ENCODE measurements at places on chromosomes 11 and 22.

DNA sequence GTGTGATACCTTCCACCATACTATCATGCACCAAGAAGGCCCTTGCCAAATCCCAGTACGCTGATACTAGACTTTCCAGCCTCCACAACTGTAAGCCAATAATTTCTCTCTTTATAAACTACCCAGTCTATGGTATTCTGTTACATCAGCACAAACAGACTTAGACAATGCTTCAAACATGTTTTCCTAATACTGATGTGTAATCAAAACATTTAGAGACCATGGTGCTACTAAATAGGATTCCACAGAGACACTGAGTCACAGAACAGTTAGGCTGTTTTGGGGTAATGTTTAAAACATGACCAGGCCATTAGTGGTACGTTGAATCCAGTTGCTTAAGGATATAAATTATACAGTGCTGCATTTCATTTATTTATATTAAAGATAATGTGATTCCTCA lies 103.7 kb downstream of the PICALM start:
- DNase-seq = no peak

DNA sequence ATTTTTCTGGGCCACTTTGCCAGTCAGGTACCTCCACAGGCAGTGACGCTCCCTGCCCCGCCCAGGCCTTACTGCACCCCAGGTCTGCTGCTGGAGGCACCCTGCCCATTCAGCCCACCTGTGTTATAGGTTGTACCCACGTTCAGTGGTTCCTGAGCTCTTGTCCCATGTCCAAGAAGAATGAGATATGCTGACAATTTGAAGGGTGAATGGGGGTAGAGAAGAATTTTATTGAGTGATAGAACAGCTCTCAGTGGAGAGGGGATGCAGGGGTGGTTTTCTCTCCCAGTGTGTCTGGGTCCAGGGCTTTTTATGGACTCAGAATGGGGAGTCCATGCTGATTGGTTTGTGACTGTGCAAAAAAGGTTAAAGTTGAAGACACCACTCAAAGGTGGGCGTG lies 149.7 kb downstream of the LDLRAD3 start:
- no peak for DNase-seq

DNA sequence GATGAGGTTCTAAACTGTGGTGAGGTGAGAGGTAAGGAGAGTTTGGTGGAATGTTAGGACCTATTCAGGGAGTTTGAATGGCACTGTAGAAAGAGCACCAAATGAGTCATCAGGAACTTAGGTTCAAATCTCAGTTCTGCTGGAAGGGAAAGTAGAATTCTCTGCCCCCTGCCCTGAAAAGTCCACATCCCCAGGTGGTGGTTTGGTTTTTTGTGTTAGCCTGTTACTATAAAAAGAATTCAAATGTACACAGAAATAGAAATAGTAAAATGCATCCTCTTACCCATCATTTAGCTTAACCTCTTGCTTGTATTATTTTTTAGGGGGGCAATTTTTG lies 20.2 kb downstream of the PPFIBP2 start:
- no peak for DNase-seq

DNA sequence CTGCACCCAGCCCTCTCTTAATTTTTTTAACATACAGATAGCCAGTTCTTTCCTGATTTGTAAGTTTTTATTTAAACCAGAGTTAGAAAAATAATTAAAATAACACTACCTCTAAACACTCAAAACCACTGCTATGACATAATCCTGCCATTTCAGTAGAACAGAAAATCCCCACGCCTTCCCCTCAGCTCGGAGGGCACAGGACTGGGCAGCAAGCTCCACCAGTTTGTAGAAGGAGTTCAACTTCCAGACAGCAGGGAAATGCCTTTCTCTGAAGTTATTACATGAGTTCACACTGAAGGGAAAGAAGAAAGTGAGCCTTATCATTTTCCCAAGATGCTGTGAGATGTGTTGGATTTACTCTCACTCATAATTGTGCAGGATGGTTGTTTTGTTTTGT lies 114.4 kb downstream of the MRTFA start:
- DNase-seq = no peak

GRCh38 chr11:119744577-119744976 lies 15.6 kb upstream of the NECTIN1 start:
- DNase-seq = no peak

DNA sequence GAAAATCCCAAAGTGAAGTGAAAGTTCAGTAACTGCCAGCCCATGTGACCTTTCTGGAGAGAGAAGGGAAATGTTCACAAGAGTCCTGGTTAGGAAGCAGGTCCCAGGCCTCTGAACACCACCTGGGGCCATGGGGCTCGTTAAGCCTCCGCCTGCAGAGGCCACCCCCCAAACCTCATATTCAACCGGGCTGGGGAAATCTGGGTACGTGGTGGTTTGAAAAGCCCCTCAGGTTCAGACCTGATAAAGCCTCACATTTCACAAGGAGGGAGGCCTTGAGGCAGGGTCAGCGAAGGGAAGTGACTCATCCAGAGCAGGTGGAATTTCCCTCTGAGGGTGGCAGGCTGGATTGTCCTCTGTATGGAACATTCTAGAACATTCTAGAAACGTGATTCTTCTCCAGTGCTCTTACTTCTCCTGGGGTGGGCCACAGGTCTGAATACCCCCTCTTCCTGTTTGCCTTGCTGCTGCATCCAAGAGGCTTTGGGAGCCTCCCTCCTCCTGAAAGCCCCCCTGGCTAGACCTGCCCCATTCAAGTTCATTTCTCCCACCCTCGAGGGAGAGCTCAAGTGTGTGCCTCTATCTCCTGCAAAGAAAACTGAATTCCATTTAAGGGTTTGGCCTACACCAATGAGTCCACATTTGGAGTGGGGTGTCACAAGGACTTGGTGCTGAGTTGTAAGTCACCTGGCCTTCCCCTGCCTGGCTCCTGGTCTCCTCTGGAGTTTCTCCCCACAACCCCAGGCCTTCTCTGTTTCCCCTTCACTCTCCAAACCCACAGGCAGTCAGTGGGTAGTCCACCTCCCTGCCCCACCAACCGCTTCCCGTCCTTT lies 6.3 kb downstream of the FXYD2 start:
- DNase-seq = peak; percentile 72

DNA sequence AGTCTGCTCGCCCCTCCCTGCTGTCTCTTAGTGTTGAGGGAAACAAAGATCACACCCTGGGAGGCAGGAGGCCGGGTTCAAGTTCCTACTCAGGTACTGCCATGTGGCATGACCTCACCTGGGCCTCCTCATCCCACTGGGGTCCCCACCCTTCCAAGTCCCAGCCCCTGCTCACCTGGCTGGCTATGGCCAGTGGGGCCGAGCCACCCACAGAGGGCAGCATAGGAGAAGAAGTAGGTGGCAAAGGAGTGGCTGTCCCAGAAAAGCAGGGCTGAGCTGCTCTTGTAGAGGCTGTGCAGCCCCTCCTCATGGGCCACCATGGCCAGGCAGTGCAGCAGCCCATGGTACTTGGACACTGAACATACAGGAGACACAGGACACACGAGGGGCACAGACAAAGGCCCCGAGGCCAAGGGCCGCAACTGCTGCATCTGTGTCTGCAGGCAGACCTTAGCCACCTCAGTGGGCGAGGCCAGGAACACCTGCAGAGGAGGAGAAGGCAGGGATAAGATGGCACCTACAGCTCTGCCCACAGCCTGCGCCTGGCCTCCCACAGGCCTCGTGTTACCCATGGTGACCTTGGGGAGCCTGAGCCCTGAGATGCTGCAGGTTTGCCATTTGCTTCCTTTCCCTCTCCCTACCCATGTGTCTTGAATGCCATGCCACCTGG lies 50.6 kb upstream of the MPEG1 start:
- no peak for DNase-seq

DNA sequence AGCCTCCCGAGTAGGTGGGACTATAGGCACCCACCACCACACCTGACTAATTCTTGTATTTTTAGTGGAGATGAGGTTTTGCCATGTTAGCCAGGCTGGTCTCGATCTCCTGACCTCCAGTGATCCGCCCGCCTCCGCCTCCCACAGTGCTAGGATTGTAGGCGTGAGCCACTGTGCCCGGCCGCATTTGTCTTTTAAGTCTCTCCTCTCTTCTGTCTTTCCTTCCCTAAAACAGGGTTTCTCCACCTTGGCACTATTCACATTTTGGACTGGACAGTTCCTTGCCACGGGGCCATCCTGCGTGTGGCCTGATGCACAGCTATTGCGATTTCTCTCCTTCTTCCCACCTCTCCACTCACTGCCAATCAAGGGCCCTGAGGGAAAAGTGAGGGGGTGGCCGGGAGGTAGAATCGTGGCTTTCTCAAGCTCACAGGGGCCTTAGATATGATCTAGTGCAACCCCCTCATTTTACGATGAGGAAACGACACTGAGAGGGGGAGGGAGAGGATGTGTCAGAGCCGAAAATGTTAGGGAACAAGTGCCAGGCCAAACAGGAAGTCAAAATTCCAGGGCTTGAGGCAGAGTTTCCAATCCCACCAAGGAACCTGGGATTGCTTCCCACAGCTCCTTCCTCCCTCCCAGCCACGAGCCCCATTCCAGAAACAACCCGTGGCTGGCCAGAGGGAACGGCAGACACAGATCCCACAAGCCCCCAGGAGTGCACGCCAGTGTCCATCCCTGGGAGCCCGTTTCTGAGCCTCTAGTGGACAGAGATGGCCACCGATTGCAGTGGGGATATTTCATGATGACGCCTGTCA lies 21.2 kb downstream of the SCGB1A1 start:
- no peak for DNase-seq

DNA sequence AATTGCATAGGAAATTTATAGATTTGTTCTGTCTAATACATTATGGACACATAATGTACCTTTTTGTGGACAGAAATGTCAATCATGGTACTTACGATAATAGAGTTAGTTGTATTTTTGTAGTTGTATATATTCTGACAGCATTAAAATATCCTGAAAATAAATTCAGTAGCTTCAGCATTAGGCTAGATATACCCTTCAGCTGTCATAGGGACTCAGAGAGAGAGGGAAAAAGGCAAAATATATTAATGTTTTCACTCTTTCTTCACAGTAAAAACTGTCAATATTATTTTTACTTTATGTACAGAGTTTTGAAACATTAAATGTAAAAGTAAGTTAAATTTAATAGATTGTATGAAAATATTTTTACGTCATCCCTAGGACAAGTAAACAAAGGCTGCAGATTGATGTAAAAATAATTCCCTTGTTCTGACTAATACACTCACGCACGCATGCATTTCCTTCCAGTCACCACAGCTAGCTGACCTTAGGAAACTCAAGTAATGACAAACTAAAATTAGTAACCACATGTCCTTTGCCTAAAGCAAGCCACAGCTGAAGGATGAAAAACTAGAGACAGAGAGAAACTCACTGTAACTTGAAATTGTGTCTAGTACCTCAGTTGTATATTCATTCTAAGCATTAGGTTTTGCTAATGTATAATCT lies 104.7 kb upstream of the CARD18 start:
- peak; percentile 97 for DNase-seq

GRCh38 chr11:95299078-95299679 lies 68.2 kb upstream of the SESN3 start:
- DNase-seq = peak; percentile 5

GRCh38 chr11:126647735-126648134 lies 292.2 kb downstream of the ST3GAL4 start:
- DNase-seq = peak; percentile 55

GRCh38 chr11:121117788-121118187 lies 16.7 kb downstream of the TECTA start:
- no peak for DNase-seq

GRCh38 chr22:44031158-44031952 lies 7.3 kb downstream of the PARVB start:
- DNase-seq = no peak

GRCh38 chr11:63612181-63612580 lies 2.1 kb downstream of the PLAAT3 start:
- no peak for DNase-seq

GRCh38 chr11:26712497-26712896 lies 9.4 kb downstream of the SLC5A12 start:
- no peak for DNase-seq

DNA sequence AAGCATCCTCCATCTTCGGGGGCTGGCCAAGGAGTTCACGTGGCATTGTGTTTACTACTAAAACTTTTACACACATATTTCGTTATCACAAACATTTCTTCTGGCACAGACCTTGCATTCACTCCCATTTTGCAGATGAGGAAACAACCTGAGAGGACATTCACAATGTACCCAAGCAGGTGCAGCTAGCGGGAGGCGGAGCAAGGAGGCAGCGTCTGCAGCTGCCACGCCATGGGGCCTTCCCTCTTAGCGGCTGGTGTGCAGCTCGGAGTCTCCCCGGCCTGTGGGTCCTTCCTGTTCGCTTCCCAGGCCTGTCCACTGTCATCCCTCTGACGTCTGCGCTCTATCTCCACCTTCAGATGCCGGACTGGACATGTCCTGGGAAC lies 807.8 kb downstream of the TBC1D22A start:
- no peak for DNase-seq

GRCh38 chr11:26792941-26793340 lies 71.1 kb upstream of the SLC5A12 start:
- DNase-seq = peak; percentile 15

GRCh38 chr22:21796231-21796630 lies 60.6 kb upstream of the YPEL1 start:
- no peak for DNase-seq

GRCh38 chr11:134072844-134073243 lies 4.0 kb downstream of the JAM3 start:
- no peak for DNase-seq

DNA sequence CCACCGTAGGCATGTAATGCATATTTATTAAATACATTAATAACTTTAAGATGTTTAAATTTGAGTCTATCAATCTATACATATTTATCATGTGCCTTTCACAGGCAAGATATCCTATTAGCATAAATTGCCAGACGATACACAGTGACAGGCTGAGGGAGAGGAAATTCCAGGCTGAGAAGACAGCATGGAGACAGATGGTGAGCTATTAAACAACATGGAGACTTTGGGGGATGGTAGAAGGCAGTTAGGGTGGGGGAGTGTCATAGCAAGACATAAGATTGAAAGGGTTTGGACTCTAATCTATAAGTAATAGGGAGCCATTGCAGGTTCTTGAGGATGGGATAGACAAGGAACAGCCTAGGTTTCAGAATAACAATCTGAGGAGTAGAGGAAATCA lies 138.5 kb downstream of the NXPE2 start:
- DNase-seq = no peak

- DNase-seq = no peak
Measured at GRCh38 chr22:39208013-39208680, 36.6 kb downstream of the PDGFB start.

DNA sequence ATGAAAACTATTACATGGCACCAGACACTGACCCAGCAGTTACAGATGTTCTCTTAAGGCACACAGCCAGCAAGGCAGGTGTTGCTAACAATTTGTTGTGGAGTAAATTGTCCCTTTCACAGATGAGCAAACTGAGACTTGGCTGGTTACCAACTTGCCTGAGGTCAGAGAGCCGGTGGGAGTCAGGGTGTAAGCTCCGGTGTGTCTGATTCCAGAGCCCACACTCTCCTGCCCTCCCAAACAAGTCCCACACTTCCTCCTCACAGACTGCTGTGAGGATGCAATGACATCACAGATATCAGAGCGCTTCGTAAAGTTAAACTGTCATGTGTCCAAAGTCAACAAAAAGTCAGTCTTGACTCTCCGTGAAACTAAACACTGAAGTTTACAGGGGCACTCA lies 12.5 kb downstream of the GDPD5 start:
- DNase-seq = peak; percentile 81

Measured in choroid plexus epithelial cell (primary cell).